Urinary bladder (tissue), 4 donors: ENCODE measurements at places on chromosomes 11 and 22. TPM values are rescaled to one million over a fixed set of nuclear protein-coding genes. Genes with fewer than 3 reads are reported as not detected.

The MRGPRX4 gene
- total RNA-seq: not detected

- no peak for DNase-seq
Measured at GRCh38 chr22:29204455-29205183, 1.1 kb upstream of the EMID1 start.

DNA sequence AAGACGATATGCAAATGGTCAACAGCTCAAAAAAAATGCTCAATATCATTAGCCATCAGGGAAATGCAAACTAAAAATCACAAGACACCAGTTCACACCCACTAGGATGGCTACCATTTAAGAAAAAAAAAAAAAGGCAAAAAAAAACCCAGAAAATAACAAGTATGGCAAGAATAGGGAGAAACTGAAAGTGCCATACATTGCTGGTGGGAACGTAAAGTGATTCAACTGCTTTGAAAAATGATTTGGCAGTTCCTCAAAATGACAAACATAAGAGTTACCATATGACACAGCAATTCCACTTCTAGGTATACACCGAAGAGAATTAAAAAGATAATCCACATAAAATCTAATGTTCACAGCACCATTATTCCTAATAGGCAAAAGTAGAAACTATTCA, 47.5 kb downstream of the PICALM start:
- no peak for DNase-seq

The SEC14L6 gene
- 1.2 TPM for total RNA-seq

GRCh38 chr11:45470151-45470793, 184.1 kb upstream of the SYT13 start:
- no peak for DNase-seq
